Prostate gland (tissue), 2 donors: ENCODE measurements at places on chromosomes 1 and 21. TPM values are rescaled to one million over a fixed set of nuclear protein-coding genes. Genes with fewer than 3 reads are reported as not detected.
A peak's percentile ranks its signal among the peaks of the same experiment; 100 is the strongest.

GRCh38 chr1:54987919-54988705, 7.7 kb downstream of the TMEM61 start:
- no peaks in the 10 kb centered on the region for H3K36me3 ChIP-seq
- H3K4me3 ChIP-seq = no peak overlapping the region
- H3K27ac ChIP-seq = no peak overlapping the region
- H3K27me3 ChIP-seq = no peaks in the 10 kb centered on the region
- peaks cover 3% of the 10 kb centered on the region for H3K4me1 ChIP-seq

DNA sequence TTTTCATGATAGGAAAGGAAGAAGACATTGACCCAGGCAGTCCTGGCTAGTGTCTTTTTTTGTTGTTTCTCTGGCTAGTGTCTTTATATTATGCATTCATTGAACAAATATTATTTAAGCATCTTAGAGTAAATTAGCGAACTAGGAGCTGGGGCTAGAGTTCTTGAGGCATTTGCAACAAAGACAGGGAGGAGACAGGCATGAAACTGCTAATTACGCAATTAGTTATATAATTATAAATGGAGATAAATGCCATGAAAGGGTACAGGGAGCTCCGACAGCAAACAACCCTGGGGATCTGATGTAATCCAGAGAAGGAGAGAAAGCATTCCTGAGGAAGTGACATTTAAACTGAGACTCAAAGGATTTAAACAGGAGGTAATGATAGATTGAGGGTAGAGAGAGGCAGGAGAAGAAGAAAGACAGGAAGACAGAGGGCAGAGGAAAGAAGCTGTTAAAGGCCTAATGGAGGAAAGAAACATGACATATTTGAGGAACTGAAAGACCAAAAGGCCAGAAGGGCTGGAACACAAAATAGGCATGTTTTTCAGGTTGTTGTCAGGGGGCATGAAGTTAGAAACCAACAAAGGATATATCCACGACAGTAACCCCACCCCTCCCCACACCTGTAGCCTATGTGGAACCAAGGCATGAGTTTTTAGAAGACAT, 99.5 kb upstream of the GJB5 start:
- peaks cover 7% of the 10 kb centered on the region for H3K27me3 ChIP-seq
- no peaks in the 10 kb centered on the region for H3K36me3 ChIP-seq
- no peak for DNase-seq
- no peak overlapping the region for H3K4me3 ChIP-seq
- no peaks in the 10 kb centered on the region for H3K4me1 ChIP-seq

DNA sequence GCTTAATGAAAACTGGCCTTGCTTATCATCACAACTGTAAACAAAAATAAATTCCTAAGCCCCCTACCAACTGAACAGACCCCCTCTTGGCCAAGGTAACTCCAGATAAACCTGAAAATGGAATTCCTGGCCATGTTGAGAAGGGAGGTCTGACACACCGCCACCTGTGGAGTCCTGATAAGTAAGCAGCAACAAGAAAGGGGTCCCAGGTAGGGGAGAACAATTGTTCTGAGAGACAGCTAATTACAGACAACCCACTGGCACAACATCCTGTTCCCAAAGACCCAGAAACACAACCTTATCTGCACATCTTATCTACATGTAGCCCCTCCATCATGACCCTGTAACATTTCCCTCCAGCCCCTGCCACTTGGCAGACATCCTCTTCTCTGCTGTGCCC, 91.2 kb upstream of the TNR start:
- no peaks in the 10 kb centered on the region for H3K27me3 ChIP-seq
- no peak overlapping the region for H3K27ac ChIP-seq
- H3K36me3 ChIP-seq = no peaks in the 10 kb centered on the region
- no peak overlapping the region for H3K4me3 ChIP-seq

GRCh38 chr1:42938645-42939615, 19.7 kb downstream of the SLC2A1 start:
- H3K4me3 ChIP-seq = no peak overlapping the region
- H3K36me3 ChIP-seq = no peaks in the 10 kb centered on the region
- peak overlapping the region; percentile 17 for H3K27ac ChIP-seq
- H3K4me1 ChIP-seq = peaks cover 60% of the 10 kb centered on the region

DNA sequence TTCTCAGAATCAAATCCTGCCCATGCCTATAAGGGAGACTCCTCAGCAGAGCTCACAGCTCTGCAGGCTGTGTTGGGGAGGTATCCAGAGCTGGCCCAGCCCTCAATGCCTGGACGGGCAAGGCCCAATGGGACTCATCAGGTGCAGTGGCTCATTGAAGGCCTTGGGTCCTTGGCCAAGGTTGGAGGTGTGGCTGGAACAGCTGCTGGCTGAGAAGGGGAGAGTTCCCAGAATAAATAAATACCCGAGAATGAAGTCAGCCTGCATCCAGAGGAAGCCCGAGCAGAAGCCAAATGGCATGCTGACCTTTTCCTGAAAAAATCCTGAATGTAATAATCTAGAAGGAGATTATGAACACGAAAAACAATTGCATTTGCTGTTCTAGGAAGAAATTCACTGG, 25.2 kb upstream of the IKBKE start:
- H3K4me1 ChIP-seq = no peaks in the 10 kb centered on the region
- no peak overlapping the region for H3K4me3 ChIP-seq
- no peaks in the 10 kb centered on the region for H3K27me3 ChIP-seq
- DNase-seq = no peak
- H3K27ac ChIP-seq = no peak overlapping the region
- no peaks in the 10 kb centered on the region for H3K36me3 ChIP-seq

Gene COL24A1
- total RNA-seq = 0.28 TPM
